ENCODE measurements at places on chromosomes 11 and 22.

DNA sequence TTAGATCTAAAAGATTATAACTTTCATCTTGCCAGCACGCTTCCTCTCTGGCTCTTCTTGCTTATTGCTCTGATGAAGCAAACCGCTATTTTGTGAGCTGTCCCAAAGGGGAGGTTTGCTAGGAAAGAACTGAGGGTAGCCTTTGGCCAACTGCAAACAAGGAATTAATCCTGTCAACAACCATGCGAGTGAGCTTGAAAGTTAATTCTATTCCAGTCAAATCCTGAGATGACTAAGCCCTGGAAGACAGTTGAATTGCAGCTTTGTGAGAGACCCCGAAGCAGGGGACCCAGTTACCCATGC, 10.3 kb upstream of the RNF141 start:
- DNase-seq: peak; percentile 26

GRCh38 chr11:74630043-74630442, 37.7 kb downstream of the POLD3 start:
- no peak for DNase-seq

DNA sequence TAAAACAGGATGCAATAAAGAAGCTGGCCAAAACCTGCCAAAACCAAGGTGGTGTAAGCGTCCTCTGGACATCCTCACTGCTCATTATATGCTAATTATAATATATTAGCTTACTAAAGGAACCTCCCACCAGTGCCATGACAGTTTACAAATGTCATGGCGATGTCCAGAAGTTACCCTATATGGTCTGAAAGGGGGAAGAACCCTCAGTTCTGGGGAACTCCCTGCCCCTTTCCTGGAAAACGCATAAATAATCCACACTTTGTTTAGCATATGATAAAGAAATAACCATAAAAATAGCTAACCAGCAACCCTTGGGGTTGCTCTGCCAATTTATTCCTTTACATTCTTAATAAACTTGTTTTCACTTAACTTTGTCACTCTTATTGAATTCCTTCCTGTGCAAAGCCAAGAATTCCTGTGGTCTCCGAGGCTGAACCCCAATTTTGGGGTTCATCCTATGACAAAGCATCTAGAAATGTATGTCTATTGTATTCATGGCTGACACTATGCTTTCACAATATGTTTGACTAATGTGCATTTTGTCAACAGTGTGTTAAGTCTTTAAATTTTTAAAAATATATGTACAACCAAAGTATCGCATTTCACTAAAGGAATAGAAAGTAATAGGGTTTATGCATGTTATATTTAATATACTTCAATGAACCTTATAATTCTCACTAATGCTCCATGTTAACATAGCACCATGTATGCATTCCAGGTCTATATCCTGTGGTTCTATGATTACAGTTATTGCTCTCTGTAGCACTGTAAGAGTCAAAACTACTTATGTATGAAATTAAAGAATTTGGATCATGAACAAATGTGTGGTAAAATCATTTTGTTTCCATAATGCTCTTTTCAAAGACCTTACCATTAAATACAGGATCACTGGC, 25.1 kb downstream of the LGR4 start:
- DNase-seq: peak; percentile 90

- DNase-seq: no peak
Measured at GRCh38 chr11:82539669-82540068, 194.0 kb downstream of the FAM181B start.

GRCh38 chr11:69912911-69913451, 93.8 kb upstream of the FGF3 start:
- DNase-seq: no peak

DNA sequence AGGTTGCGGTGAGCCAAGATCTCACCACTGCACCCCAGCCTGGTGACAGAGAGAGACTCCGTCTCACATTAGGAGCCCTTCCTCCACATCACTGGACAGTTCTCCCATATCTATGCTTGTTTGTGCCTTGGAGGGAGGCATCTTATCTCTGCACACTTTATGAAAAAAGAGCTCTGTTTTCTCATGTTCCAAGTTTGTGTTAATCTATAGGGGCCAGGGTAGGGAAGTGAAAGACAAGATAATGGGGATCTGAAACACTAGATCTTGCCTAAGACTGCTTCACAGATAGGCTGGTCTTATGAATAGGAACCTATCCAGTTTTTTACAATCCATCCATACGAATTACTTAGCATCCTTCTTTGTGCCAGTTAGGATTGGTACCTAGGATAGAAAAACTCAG, 17.1 kb downstream of the OR6Q1 start:
- no peak for DNase-seq

- DNase-seq: no peak
Measured at GRCh38 chr11:19659529-19659928, 53.1 kb upstream of the NAV2 start.

DNA sequence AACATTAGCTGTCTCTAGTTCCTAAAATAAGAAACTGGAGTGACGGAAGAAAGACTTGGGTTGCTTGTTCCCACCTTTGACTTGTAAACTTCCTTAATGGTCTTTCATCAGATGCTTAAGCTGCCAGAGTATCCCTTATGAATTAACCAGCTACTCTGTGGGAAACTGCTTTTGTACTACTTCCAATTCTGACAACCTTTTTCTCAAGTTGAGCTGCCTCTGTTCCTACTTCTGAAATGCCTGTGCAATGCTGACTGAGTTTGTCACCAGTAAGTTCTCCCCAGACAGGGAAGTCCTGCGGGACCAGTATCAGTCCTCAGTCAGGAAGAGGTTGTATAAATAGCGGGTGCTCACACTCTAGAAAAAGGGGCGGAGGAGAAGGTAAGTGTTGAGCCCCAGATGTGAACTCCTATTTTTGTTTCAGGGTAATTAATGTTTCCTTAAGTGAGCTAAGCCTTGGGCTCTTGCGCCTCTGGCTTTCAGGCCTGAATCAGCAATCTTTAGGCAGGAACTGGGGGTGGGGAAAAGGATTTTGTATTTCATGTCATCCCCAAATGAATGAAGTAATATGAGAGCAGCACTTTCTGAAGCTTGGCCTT, 67.2 kb downstream of the CECR2 start:
- DNase-seq: peak; percentile 10

DNA sequence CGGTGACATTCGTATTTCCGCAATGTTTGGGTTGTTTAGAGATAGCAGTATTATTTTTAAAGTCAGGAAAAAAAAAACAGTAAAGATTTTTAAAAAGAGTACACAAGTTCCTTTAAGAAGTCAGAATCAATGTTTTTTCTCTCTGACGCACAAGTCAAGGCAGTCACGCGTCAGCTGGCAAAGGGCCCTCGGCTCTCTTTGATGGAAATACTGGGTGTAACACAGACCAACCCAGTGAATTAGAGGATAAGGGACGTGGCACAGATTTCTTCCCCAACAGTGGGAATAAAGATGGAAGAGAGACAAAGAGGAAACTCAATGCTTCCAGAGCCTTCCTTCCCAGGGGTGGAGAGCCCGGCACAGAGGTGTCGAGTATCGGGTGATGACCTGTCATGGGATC, 13.4 kb downstream of the ASCC2 start:
- DNase-seq: no peak
